Stimulated activated CD8-positive, alpha-beta memory T cell treated with anti-CD3 and anti-CD28 coated beads, Interleukin-2, amount 100 ng/mL, for 48 hours (primary cell): ENCODE measurements at places on chromosomes 3 and 15.
A peak's percentile ranks its signal among the peaks of the same experiment; 100 is the strongest.

DNA sequence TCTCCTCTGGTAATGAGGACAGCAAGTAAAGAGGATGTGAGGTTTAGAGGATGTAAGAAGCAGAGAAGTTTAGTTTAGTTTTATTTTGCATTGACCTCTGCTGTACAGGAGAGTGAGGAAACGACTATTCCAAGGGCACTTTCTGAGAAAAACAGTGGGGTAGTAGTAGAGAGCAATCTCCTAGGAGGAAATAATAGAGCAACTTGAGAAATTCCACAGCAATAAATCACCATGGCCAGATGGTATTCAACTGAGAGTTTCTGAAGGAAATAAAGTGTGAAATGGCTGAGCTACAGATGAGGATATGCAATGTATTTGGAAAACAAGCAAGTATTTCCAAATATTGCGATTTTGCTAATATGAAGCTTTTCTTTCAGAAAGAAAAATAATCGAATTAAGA is 118.9 kb downstream of the DPH6 start:
- no peak for DNase-seq

- DNase-seq = no peak
Observed at GRCh38 chr3:20052851-20053250, 12.6 kb downstream of the KAT2B start.

GRCh38 chr3:183527428-183528379 is 27.8 kb downstream of the KLHL6 start:
- DNase-seq = no peak

GRCh38 chr3:93843981-93844380 is 129.7 kb downstream of the PROS1 start:
- no peak for DNase-seq

DNA sequence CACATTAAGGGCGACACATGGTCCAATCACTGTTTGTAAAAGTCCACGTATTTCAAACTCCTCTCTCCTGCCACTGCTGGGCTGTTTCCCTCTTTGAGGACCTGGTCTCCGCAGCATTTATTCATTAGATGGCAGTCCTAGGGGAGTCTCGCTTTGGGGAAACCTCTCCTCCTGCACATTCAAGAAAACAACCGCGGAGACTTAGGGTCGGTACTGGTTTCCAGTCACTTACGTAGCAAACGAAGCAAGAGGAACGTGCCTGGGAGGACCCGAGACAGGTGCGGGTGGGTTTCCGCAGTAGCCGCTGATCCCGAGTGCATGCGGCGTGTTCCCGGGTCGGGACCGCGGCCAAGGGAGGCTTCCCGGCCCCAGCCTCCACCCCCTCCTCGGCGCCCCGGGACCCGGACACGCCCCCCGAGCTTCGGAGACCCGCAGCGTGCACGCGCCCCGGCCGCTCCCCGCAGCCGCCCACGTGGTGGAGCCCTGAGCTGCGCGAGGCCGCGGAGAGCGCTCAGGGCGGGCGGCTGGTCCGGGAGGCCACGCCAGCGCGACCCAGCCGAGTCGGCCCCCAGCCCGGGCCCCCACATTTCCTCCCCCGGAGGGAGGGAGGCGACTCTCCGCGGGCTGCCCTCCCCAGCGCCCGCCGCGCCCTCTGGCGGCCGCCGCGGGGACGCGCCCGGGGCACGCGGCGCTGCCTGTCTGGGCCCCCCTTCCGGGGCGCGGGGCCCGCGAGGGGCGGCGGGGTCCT is 1.1 kb upstream of the IGF1R start:
- DNase-seq = peak; percentile 54

- no peak for DNase-seq
Observed at GRCh38 chr3:81545572-81545971, 215.9 kb downstream of the GBE1 start.

GRCh38 chr15:35256551-35256950 is 171.5 kb upstream of the NANOGP8 start:
- DNase-seq = no peak

- no peak for DNase-seq
Observed at GRCh38 chr3:111907151-111907550, 48.1 kb downstream of the PHLDB2 start.
